ENCODE measurements at places on chromosomes 1 and 21.

GRCh38 chr1:248913933-248914332 is 7.9 kb downstream of the PGBD2 start:
- DNase-seq = no peak

- DNase-seq = no peak
Observed at GRCh38 chr21:34996304-34997101, 52.6 kb downstream of the RUNX1 start.

DNA sequence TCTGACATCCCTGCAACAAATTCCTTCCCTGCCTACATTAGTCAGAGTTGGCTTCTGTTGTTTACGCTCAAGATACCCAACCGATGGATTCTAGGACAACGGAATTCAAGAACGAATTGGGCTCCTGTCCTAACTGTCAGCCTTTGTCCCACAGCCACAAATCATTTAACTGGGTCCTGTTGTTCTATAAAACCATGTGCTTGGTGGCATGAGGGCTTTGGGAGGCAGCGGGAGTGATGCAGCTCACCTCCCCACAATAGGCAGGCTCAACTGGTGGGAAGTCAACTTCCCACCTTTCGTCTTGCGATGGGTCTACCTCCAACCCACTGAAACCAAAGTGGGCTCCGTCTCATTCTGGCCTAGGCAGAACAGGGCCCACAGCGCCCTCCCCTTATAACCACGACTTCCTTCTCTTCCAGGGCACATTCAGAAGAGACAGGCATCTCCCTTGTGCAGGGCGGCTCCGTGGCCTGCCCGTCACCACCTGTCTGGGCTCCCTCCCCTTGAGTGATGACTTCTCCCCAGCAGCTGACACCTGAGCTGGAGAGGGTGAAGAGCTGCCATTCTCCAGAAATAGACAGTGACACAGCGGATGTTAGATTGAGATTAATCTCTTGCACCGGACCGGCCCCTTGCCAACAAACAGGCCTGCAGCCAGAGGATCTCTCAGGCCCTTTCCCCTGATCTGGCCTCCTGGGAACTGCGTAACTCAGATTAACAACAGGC is 26.5 kb downstream of the LRRC38 start:
- DNase-seq = no peak

DNA sequence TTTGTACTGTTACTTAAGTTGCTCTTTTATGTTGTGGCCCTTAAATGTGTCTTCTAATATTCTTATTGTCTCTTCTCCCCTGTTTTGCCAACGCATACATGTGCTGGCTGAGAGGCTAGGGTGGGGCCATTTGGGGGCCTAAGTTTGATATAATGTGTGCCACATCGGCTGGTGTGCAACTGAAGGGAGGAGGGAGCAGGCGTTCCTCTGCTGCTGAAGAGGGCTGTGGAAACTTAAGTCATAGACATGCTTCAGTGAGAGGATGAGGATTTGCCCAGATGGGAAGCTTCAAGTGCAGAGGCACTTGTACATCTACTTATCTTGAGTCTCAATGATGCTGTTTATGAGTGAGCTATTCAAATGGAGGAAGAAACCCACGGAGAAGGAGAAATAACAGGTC is 630.6 kb downstream of the LMO4 start:
- DNase-seq = no peak

DNA sequence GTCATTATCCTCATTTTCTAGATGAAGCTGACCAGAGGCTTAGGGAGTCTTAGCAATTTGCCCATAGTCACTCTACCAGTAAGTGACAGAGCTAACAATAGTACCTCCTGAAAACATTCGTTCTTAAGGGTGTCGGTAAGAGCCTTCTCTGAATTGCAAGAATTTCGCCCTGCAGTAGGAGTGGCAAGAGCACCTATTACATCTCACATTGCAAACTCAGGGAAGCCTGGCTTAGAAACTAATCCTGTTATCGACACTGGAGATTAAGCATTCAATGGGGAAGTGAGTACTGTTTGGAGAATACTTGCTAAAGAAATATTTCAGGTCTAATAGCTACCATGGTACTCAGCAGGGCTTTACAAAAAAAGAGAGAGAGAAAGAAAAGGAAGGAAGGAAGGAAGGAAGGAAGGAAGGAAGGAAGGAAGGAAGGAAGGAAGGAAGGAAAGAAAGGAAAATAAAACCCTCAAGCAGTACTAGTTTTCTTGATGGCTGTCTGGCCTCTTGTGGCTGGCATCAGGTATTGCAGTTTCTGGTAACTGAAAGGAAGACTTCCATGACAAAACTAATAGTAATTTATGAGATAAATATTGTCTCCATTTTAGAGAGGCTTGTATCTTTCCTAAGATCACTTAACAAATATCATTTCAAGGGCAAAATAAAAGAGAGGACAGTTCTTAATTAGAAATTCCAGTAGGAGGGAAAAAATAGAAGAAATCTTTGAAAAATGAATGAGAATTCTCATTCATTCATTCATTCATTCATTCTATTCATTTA is 10.4 kb downstream of the C1orf226 start:
- peak; percentile 22 for DNase-seq

DNA sequence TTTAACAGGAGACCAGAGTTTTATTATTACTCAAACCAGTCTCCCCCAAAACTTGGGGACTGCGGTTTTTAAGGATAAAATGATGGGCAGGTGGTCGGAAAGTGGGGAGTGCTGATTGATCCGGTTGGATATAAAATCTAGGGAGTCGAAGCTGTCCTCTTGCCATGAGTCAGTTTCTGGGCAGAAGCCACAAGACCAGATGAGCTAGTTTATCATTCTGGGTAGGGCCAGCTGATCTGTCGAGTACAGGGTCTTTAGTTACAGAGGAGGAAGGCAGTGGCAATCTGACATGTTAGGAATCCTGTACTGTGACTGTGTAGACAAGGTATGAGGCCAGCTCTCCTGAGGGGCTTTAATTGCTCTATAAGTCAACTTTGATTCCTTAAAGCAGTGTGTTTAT is 22.9 kb upstream of the FOXE3 start:
- no peak for DNase-seq

GRCh38 chr1:1942753-1943656 is 23.9 kb upstream of the TMEM52 start:
- no peak for DNase-seq

DNA sequence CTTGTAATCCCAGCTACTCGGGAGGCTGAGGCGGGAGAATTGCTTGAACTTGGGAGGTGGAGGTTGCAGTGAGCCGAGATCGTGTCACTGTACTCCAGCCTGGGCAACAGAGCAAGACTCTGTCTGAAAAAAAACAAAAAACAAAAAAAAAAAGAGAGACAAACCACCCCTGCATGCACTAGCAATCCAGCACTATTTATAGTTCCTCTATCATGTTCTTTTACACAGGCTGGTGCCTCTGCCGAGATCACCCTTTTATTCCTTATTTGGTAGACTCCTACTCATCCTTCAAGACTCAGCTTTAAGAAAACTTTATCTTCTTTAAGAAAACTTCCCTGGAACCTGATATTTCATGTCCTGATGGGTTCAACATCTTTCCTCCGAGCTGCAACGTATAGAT is 10.8 kb downstream of the FMO5 start:
- DNase-seq = no peak

GRCh38 chr1:35191429-35192055 is 1.4 kb downstream of the SFPQ start:
- DNase-seq = no peak

DNA sequence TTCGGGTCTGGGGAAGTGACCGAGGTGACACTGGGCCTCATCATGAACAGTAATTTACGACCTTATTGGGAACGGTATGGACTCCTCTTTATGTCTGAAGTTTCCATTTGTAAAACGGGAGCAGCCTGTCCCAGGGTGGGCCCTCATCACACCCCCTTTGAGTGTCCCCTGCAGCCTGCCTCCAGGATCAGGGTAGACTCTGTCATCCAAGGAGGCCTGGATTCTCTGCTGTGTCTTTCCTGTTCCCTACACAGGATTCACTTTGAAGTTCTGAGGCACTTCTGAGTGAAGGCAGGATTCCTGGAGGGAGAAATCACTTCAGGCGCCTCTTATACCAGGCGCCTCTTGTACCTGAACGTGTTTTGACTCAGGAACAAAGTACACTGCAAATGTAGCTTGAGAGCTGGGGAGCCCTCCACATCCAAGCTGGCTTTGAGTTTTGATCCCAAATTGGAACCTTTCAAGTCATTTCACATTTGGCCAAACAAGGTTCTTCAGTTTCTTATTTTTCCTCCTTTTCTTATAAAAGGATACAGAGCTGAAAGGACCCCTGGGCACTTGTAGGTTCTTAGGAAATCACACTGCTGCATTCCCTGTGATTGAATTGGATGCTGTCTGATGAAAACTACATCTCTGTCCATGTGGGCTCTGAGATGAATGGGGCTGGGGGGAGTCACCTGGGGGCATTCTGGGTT is 106.0 kb downstream of the SUSD4 start:
- no peak for DNase-seq

- no peak for DNase-seq
Observed at GRCh38 chr1:66852870-66853269, 51.8 kb upstream of the INSL5 start.

DNA sequence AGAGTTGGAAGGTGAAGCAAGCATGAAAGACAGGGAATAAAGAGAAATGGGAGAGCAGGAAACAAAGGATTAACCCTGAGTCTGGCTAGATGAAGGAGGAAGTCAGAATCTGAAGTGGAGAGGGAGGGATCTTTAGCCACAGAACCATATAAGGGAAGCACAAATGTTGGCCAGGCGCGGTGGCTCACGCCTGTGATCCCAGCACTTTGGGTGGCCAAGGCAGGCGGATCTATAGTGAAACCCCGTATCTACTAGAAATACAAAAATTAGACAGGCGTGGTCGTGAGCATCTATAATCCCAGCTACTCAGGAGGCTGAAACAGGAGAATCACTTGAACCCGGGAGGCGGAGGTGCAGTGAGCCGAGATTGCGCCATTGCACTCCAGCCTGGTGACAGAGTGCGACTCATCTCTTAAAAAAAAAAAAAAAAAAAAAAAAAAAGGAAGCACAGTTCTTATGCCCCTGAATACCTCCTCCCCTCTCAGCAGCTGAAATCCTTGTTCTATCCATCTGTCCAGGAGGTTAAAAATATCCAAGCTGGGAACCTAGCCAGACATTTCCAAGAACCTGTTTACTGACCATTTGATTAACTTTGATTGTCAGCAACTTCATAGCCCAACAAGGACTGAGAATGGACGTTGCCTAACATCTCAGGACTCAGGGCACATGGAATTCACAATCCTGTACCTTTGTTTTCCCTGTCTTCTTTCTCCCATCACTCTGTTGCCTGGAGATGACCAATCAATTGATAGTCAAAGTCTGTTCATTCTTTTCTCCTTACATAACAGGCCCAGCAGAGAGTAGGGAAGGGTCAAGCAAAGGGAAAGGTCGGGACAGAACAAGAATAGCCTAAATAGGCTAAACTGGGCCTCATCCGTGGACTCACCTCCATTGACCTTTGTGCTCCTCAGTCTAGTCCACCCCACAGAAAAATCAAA is 10.6 kb downstream of the TXNIP start:
- no peak for DNase-seq

DNA sequence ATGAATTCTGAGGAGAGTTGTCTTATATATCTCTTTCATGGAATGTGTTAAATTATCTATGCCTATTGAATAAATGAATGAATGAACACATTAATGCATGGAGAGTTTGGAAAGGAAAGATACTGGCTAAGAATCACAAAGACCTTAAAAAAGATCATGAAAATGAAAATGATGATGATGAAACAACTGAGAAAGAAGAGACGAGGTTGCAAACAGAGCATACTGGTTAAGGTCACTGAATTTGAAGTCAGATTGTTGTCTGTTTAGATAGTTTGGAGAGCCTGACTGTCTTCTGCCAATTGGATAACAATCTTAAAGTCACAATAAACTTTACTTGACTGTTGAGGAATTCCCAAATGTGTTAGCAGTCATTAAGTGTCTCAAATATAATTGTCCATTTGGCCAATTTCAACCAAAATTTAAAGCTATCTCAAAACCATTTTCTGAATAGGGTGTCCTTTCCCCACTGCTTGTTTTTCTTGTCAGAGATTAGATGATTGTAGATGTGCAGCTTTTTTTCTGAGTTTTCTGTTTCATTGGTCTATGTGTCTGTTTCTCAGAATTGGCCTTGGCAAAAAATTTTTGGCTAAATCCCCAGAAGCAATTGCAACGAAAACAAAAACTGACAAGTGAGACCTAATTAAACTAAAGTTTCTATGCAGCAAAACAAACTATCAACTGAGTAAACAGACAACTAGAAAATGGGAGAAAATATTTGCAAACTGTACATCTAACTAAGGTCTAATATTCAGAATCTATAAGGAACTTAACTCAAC is 132.2 kb downstream of the PTGER3 start:
- no peak for DNase-seq

- DNase-seq = peak; percentile 74
Observed at GRCh38 chr1:153536012-153536670, 350 bp upstream of the S100A6 start.

- DNase-seq = no peak
Observed at GRCh38 chr1:33354707-33355316, 33.9 kb upstream of the A3GALT2 start.

- no peak for DNase-seq
Observed at GRCh38 chr1:108192581-108192980, 7.6 kb downstream of the SLC25A24 start.

DNA sequence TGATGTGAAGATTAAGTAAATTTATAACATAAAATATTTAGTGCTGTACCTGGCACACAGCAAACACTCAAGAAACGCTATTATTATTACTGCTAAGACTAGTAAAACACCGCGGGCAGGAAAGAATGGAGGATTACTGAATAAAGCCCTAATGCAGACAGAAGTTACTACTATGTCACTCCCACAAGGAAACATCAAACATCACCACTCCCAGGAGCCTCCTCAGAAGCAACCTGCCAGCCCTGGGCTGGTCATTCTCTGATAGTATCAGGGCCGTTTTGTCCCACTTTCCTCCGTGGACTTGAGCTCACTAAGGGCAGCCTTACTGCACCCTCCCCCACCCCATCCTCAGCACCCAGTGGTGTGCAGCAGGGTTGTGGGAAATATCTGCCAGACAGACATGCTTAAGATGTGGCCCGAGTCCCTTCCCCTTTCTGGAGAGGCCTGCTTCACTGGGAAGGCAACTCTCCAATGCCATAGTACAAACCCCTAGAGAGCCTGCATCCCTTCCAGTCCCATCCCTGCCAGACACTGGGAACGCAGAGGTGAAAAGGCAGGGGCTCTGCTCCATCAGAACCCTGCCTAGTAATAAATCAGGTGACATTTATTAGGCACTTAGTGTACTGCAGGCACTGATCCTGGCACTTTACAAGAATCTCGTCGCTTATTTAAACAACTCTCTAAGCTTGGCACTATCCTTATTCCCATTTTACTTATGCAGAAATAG is 41.7 kb upstream of the ECE1 start:
- DNase-seq = no peak

- DNase-seq = no peak
Observed at GRCh38 chr1:33898881-33899280, 35.0 kb downstream of the HMGB4 start.

All from B cell (primary cell).